Spinal cord (tissue), 10 donors: ENCODE measurements at places on chromosomes 5 and 9. TPM values are rescaled to one million over a fixed set of nuclear protein-coding genes. Genes with fewer than 3 reads are reported as not detected.

DNA sequence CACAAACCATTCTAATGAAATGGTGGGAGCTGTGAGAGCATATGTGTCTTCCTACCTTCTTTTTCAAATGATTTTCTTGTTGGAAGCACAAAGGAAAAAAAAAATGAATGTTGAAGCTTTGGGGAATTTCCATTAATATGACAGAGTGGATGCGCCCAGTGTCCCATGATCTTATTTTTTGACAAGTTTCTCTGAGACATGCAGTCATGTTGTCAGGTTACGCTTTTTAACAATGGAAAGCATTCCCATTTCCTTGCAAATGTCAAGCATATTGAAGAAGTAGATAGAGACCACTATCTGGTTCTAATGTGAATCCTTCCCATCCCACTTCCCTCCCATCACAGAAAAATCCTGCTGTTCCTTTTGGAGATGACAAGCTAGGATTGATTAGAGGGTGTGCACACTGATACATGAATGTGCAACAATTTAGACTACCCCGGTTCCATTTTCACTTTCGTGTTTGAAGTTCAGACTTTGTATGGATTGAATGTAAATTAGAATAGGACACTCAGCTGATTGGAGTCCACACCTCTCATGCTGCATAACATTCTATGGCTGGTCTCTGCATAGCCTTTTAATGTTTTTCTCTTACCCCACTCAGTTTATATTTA lies 919.4 kb downstream of the TLE4 start:
- DNase-seq: no peak
- no peaks in the 10 kb centered on the region for H3K27me3 ChIP-seq
- no peak overlapping the region for H3K27ac ChIP-seq
- no peaks in the 10 kb centered on the region for H3K36me3 ChIP-seq

DNA sequence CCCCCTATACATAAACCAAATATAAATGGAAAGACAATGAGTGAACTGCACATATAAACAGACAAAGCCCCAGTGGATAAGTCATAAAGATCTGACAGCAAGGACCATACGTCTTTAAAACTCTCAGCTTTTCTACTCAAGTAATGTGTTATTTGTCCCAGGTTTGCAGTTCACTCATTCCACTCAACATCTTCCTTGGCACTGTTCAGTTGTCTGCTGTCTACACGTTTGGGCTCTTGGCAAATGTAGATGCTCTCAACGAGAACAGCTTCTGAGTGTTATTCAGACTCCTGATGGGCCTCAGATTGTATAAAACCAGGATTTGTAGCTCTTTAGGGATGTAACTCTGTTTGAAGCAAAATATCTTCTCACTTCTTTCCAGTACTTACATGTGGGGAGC lies 198.2 kb upstream of the SEMA6A start:
- DNase-seq: no peak
- H3K4me3 ChIP-seq: no peak overlapping the region
- no peaks in the 10 kb centered on the region for H3K36me3 ChIP-seq
- H3K27me3 ChIP-seq: no peaks in the 10 kb centered on the region

DNA sequence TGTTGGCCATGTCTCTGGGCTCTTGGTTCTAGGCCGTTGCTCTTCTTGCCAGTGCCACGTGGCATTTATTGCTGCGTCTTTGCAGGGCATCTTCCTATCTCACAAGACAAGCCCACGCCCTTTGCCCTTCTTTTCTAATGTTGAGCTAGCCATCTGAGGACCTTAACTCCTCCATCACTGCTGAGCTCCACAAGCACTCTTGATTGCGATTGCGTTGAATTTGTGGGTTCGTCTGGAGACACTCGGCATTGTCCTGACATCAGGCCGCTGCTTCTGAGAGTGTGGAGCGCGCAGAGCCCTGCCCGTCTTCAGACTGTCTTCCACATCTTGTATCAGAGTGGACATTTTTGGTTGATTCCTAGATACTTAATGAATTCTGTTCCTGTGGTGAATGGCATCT lies 14.5 kb upstream of the FCN1 start:
- H3K36me3 ChIP-seq: no peaks in the 10 kb centered on the region
- peaks cover 8% of the 10 kb centered on the region for H3K4me1 ChIP-seq
- no peak for DNase-seq

DNA sequence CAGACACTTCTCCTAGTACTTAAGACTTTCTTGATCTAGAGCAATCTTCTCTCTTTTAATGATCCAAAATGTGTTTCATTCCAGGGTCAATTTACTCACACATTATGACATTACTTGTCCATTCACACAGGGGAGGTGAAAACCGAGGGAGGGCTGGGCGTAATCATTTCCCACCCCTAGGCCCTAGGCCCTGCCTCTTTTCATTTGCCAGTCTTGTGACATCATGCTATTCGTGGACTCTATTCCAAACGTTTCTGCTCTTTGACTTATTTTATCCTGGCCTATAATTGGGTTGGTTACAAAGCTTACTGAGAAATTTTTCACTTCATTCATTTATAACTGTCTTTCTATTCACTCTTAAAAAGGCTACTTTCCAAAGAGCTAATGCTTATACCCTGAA lies 2.4 kb downstream of the DCAF12 start:
- H3K27ac ChIP-seq: no peak overlapping the region
- H3K4me3 ChIP-seq: no peak overlapping the region
- no peaks in the 10 kb centered on the region for H3K27me3 ChIP-seq
- H3K4me1 ChIP-seq: peaks cover 15% of the 10 kb centered on the region

- H3K36me3 ChIP-seq: no peaks in the 10 kb centered on the region
- no peak for DNase-seq
- no peaks in the 10 kb centered on the region for H3K27me3 ChIP-seq
- H3K4me1 ChIP-seq: no peaks in the 10 kb centered on the region
Measured at GRCh38 chr5:38562444-38563210, 6.2 kb upstream of the LIFR start.

GRCh38 chr9:95206143-95206542 lies 111.4 kb downstream of the FANCC start:
- no peak for DNase-seq
- H3K27ac ChIP-seq: no peak overlapping the region
- H3K36me3 ChIP-seq: no peaks in the 10 kb centered on the region
- no peaks in the 10 kb centered on the region for H3K27me3 ChIP-seq

- no peaks in the 10 kb centered on the region for H3K36me3 ChIP-seq
- H3K4me1 ChIP-seq: no peaks in the 10 kb centered on the region
- no peaks in the 10 kb centered on the region for H3K27me3 ChIP-seq
- DNase-seq: no peak
- no peak overlapping the region for H3K4me3 ChIP-seq
Measured at GRCh38 chr9:105021917-105022316, 94.0 kb upstream of the ABCA1 start.

DNA sequence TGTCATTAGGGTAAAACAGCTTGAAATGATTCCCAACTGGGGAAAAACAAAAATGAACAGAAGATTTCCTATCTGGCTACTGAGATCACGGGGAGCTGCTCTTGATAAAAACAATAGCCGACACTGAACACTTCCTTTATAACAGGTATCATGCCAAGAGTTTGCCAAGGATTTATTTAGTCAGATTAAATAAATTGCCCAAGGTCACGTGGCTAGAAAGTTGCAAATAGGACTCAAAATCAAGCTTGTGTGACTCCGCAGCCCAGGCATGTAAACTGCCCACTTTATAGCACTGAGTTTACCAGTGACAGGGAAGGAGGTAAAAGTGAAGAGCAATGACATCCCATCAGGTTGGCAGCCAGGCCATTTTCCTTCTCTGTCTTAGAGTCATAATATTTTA lies 120.7 kb upstream of the ZNF618 start:
- no peak for DNase-seq
- no peak overlapping the region for H3K4me3 ChIP-seq
- no peaks in the 10 kb centered on the region for H3K36me3 ChIP-seq

DNA sequence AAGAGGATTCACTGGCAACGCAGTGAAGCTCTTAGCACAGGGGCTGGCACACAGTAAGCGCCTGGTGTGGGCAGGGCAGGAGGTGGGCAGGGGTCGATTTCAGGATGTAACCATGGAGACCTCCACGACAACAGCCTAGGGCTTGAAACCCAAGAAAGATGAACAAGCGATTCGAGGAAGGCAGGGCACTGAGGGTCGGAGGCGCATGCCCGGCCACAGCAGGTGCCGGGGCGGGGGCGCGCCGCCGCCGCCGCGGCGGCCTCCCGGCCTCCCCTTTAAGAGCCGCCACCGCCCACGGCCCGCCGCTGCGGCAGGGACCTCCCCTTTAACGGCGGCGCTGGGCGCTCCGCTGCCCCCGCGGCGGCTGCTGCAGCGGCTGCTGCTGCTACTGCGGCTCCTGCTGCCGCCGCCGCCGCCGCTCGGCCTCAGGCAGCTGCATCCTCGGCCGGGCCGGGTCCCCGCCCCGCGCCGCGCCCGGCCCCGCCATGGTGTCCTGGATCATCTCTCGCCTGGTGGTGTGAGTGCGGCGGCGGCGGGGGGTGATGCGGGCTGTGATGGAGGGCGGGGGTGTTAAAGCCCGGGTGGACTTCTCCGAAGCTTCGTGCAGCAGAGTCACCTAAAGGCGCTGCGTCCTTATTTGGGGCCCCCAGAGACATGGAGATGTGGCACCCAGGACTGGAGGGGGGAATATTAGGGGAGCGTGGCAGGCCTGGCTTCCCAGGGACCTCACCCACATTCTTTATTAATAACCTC lies at the start of gene REEP2:
TSS of gene REEP2 (plus strand) at position 334 of the 753 bp plus-strand sequence. CDS start at position 486, 152 bp downstream.
- peak within 1 kb of the TSS; percentile 82 for H3K27ac ChIP-seq
- DNase-seq: no peak
- H3K4me1 ChIP-seq: peaks cover 31% of the 10 kb centered on the region
- no peaks in the 10 kb centered on the region for H3K27me3 ChIP-seq
- peaks cover 49% of the 10 kb centered on the region for H3K36me3 ChIP-seq
- peak within 1 kb of the TSS; percentile 65 for H3K4me3 ChIP-seq

- H3K27me3 ChIP-seq: no peaks in the 10 kb centered on the region
- no peak overlapping the region for H3K27ac ChIP-seq
- no peaks in the 10 kb centered on the region for H3K4me1 ChIP-seq
- no peak overlapping the region for H3K4me3 ChIP-seq
- no peaks in the 10 kb centered on the region for H3K36me3 ChIP-seq
Measured at GRCh38 chr5:65971643-65972042, 45.3 kb downstream of the ERBIN start.

DNA sequence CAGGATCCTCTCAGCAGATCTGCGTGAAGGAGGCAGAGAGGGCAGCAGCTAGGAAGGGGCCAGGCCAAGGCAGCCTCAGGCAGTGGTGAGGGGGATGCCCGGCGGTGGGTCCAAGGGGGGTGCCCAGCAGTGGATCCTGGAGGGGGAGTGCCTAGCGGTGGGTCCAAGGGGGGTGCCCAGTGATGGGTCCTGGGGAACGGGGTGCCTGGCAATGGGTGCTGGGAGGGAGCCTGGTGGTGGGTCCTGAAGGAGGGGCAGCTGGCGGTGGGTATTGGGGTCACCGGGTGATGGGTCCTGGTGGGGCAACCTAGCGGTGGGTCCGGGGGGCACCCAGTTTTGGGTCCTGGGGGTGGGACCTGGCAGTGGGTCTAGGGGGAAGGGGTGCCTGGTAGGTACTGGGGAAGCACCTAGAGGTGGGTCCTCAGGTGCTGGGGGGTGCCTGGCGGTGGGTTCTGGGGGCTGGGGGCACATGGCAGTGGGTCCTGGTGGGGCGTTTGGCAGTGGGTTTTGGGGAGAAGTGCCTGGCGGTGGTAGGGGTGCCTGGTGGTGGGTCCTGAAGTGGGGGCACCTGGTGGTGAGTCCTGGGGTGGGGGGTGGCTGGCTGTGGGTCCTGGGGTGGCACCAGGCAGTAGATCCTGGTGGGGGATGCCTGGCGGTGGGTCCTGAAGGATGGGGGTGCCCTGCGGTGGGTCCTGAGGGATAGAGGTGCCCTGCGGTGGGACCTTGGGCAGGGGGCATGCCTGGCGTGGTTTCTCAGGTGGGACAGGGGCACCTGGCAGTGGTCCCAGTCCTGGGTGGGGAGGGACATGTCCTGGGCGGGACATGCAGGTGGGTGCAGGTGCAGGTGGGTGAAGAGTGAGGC lies 1.9 kb downstream of the LRRC14B start:
- no peak overlapping the region for H3K27ac ChIP-seq
- H3K4me3 ChIP-seq: no peak overlapping the region
- peaks cover 35% of the 10 kb centered on the region for H3K4me1 ChIP-seq
- DNase-seq: no peak

GRCh38 chr9:99197124-99197630 lies 24.6 kb downstream of the ALG2 start:
- no peaks in the 10 kb centered on the region for H3K36me3 ChIP-seq
- no peaks in the 10 kb centered on the region for H3K4me1 ChIP-seq
- DNase-seq: no peak
- H3K27ac ChIP-seq: no peak overlapping the region
- H3K27me3 ChIP-seq: no peaks in the 10 kb centered on the region

DNA sequence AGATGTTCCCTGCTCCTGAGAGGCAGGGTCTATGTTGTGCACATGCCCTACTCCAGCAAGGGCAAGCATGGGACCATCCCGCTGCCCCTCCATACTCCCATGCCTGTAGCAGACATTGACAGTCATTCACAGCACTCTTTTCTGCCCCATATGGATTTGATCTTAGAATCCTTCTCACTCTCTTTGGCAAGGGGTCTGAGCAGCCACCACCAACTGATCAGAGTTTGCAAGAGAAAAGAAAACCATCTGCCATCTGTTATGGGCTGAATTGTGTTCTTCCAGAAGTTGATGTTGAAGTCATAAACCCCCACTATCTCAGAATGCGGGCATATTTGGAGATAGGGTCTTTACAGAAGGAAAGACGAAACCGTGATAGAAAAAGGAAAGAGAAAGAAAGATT lies 315.1 kb upstream of the CLINT1 start:
- peaks cover 15% of the 10 kb centered on the region for H3K4me1 ChIP-seq
- H3K4me3 ChIP-seq: no peak overlapping the region
- no peak overlapping the region for H3K27ac ChIP-seq
- H3K27me3 ChIP-seq: peaks cover 2% of the 10 kb centered on the region

- H3K27ac ChIP-seq: no peak overlapping the region
- H3K36me3 ChIP-seq: peaks cover 9% of the 10 kb centered on the region
- DNase-seq: no peak
- peaks cover 10% of the 10 kb centered on the region for H3K4me1 ChIP-seq
Measured at GRCh38 chr5:171441246-171441791, 21.9 kb downstream of the FGF18 start.

DNA sequence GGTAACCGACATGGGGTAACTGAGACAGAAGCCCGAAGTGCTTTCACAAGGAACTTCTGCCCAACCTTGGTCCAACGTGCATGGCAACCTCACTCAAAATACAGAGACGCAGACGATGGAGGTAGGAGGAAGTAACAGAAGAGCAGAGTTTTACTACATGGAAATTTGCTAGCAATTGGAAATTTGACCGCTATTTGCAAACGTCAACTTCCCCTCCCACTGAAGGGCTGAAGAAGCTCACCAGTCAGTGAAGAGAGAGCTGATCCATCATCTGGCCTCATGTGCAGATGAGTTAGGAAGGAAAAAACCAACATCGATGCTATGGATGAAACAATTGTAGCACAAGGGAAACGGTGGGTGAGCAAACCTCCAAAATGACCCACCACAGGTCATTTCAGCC lies 196.7 kb downstream of the RGS3 start:
- H3K27ac ChIP-seq: no peak overlapping the region
- no peak for DNase-seq
- H3K4me1 ChIP-seq: peaks cover 14% of the 10 kb centered on the region
- H3K27me3 ChIP-seq: peaks cover 9% of the 10 kb centered on the region
- H3K4me3 ChIP-seq: no peak overlapping the region
- H3K36me3 ChIP-seq: no peaks in the 10 kb centered on the region

The COMMD10 gene
- total RNA-seq: 42.6 TPM

The HTR1A gene
- total RNA-seq: 0.99 TPM

The MARCOL gene
- total RNA-seq: not detected

The NR6A1 gene
- total RNA-seq: 4.3 TPM

The IRX4 gene
- 0.06 TPM for total RNA-seq

The PMPCA gene
- 22.8 TPM for total RNA-seq

The SPINK7 gene
- not detected for total RNA-seq

The LRRC70 gene
- 6.8 TPM for total RNA-seq

The PLEKHG4B gene
- 4.2 TPM for total RNA-seq

The ANKS6 gene
- total RNA-seq: 8.0 TPM

The ITK gene
- 0.06 TPM for total RNA-seq
